ENCODE measurements at places on chromosomes 3 and 15. TPM values are rescaled to one million over a fixed set of nuclear protein-coding genes. Genes with fewer than 3 reads are reported as not detected.
A peak's percentile ranks its signal among the peaks of the same experiment; 100 is the strongest.

DNA sequence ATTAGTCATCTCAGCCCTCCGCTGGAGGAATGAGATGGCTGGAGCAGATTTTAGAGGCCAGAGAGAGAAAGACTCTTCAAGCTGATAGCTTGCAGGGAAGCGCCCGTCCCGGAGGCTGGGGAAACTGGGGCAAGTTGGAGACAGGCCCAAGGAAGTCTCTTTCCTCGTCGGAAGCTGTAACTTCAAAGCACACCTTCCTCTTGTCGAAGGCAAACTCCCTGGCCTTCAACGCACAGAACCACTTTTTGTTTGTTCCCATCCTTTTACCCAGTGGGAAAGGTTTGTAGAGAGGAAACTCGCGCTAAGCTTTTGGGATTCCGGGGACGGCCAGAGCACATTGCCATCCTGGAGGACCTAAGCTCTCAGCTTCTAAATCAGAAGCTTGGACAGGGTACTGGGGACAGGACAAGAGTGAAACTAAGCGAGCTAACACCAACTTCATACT, 900 bp upstream of the EOMES start:
- H3K36me3 ChIP-seq: no peaks in the 10 kb centered on the region
- H3K4me3 ChIP-seq: peak overlapping the region; percentile 63

DNA sequence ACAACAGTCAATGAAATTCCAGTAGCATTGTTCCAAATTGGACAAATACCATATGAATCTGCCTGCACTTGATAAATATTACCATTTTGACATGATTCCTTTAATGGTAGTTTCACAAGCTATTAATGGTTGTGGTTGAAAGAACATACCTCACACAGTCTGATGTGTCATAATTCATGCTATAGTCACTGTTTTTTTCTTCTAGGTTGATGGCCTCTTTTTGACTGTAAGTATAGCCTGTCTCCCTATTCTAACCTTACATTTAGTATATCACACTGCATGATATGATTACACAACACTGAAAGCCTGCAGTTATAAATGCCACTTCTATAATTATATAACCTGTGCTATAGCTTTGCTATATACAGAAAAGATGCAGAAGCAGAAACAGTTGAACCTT, 834.1 kb downstream of the NSUN3 start:
- H3K36me3 ChIP-seq: no peaks in the 10 kb centered on the region
- no peaks in the 10 kb centered on the region for H3K27me3 ChIP-seq
- DNase-seq: no peak
- no peak overlapping the region for H3K27ac ChIP-seq
- H3K4me3 ChIP-seq: no peak overlapping the region

- H3K27ac ChIP-seq: peak overlapping the region; percentile 82
- no peaks in the 10 kb centered on the region for H3K27me3 ChIP-seq
- no peak for DNase-seq
- peaks cover 28% of the 10 kb centered on the region for H3K4me1 ChIP-seq
Measured at GRCh38 chr3:157282261-157283191, 122.6 kb upstream of the CCNL1 start.

- no peak for DNase-seq
- no peaks in the 10 kb centered on the region for H3K36me3 ChIP-seq
- no peak overlapping the region for H3K4me3 ChIP-seq
- H3K4me1 ChIP-seq: no peaks in the 10 kb centered on the region
- H3K27ac ChIP-seq: no peak overlapping the region
Measured at GRCh38 chr15:93771196-93772030, 459.9 kb upstream of the MCTP2 start.

GRCh38 chr15:90469723-90470122, 60.0 kb upstream of the CRTC3 start:
- peaks cover 64% of the 10 kb centered on the region for H3K36me3 ChIP-seq
- H3K27ac ChIP-seq: no peak overlapping the region
- no peak overlapping the region for H3K4me3 ChIP-seq
- no peak for DNase-seq
- H3K4me1 ChIP-seq: peaks cover 12% of the 10 kb centered on the region
- no peaks in the 10 kb centered on the region for H3K27me3 ChIP-seq

GRCh38 chr3:21621181-21621651, 129.8 kb downstream of the ZNF385D start:
- DNase-seq: no peak
- H3K36me3 ChIP-seq: no peaks in the 10 kb centered on the region
- H3K27me3 ChIP-seq: no peaks in the 10 kb centered on the region
- H3K4me1 ChIP-seq: no peaks in the 10 kb centered on the region

DNA sequence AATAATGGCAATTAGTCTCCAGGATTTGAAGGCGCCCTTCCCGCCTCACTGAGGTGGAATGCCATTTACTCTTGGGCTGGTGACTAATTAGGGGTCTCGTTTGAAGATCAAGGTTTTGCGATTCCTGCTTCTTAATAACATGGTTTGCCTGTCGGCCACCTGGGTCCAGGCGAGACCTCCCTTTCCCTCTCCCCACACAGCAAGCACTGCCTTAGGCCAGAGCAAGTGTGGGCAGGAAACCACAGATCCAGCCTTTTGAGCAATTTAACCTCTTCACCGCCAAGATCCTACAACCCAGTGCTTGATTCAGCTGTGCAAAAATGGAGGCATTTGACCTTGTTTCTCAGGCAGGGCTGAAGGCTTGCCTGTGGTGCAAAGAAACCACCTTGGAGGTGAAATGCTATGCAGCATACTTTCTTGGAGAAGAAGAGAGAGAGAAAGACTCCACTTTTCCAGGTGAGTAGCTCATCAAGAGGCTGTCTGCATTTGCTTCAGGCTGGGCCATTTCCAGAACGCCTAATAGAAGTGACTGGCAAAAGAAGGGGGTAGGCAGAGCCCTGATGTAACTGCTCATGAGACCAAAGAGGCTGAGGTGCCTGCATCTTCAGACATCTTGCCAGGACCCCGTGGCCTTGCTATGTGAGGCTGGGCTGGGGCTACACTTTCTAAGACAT, 34.1 kb upstream of the WNT5A start:
- peaks cover under 1% of the 10 kb centered on the region for H3K27me3 ChIP-seq
- no peak for DNase-seq
- H3K27ac ChIP-seq: no peak overlapping the region
- no peak overlapping the region for H3K4me3 ChIP-seq

DNA sequence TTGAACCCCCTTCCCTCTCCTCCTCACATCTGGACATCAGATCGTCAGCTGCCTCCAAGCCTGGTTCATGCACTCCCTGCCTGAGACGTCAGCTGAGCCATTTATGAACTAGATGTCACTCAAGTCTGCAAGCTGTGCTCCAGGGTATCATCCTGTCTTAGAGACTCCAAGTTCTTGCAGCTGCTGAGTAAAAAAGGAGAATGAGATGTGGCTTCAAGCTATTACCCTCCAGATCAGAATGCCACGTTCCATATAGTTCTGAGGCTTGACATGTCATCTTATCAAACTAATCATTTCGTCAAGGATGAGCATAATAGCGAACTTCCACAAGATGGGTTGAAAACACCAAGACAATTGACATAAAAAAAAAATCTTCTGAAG, 766.3 kb downstream of the TBL1XR1 start:
- no peak overlapping the region for H3K27ac ChIP-seq
- no peak overlapping the region for H3K4me3 ChIP-seq
- no peak for DNase-seq
- peaks cover 12% of the 10 kb centered on the region for H3K4me1 ChIP-seq
- no peaks in the 10 kb centered on the region for H3K36me3 ChIP-seq

- H3K27ac ChIP-seq: no peak overlapping the region
- no peak for DNase-seq
- H3K27me3 ChIP-seq: no peaks in the 10 kb centered on the region
- H3K4me3 ChIP-seq: no peak overlapping the region
- H3K36me3 ChIP-seq: no peaks in the 10 kb centered on the region
- peaks cover 20% of the 10 kb centered on the region for H3K4me1 ChIP-seq
Measured at GRCh38 chr3:97089621-97090020, 275.2 kb downstream of the EPHA6 start.

GRCh38 chr15:49327927-49328326, 95.1 kb upstream of the FGF7 start:
- no peak overlapping the region for H3K27ac ChIP-seq
- no peak for DNase-seq
- H3K36me3 ChIP-seq: peaks cover 21% of the 10 kb centered on the region
- H3K27me3 ChIP-seq: no peaks in the 10 kb centered on the region
- H3K4me1 ChIP-seq: no peaks in the 10 kb centered on the region

GRCh38 chr15:92095693-92096092, 242.2 kb downstream of the SLCO3A1 start:
- no peak for DNase-seq
- H3K27me3 ChIP-seq: peaks cover 25% of the 10 kb centered on the region

GRCh38 chr3:160886421-160886820, 130.4 kb downstream of the PPM1L start:
- no peak overlapping the region for H3K4me3 ChIP-seq
- H3K27ac ChIP-seq: no peak overlapping the region
- peaks cover 16% of the 10 kb centered on the region for H3K4me1 ChIP-seq
- H3K27me3 ChIP-seq: no peaks in the 10 kb centered on the region
- H3K36me3 ChIP-seq: no peaks in the 10 kb centered on the region

DNA sequence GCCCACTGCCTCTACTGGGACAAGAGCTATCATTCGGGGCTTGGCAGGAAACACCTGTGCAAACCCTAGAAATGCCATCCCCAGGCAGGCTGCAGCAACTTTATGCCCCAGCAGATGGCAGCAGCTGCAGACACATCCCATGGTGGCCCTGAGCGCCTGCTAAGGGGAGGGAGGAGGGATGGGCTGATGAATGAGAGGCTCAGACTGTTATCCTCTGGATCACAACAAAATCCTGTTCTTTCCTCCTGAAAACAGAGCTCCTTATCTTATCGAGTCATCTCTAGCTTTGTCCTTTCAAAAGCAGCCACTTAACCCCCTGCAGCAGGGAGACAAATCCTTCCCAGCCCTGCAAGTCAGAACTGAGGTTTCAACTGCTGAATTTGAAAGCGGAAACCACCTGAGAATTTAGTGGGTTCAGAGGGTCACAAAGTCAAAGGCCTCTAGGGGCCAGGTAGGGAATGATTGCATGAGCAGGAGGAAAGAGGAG, 90.6 kb upstream of the PROK2 start:
- H3K36me3 ChIP-seq: no peaks in the 10 kb centered on the region
- H3K27ac ChIP-seq: no peak overlapping the region
- H3K4me3 ChIP-seq: no peak overlapping the region
- DNase-seq: peak; percentile 91

- H3K36me3 ChIP-seq: no peaks in the 10 kb centered on the region
- H3K27me3 ChIP-seq: peaks cover 10% of the 10 kb centered on the region
- no peak for DNase-seq
- no peak overlapping the region for H3K27ac ChIP-seq
Measured at GRCh38 chr15:38707802-38708671, 143.4 kb upstream of the RASGRP1 start.

GRCh38 chr3:121223116-121223515, 315.1 kb downstream of the STXBP5L start:
- no peak overlapping the region for H3K4me3 ChIP-seq
- no peaks in the 10 kb centered on the region for H3K36me3 ChIP-seq
- H3K27me3 ChIP-seq: peaks cover 4% of the 10 kb centered on the region
- no peaks in the 10 kb centered on the region for H3K4me1 ChIP-seq

DNA sequence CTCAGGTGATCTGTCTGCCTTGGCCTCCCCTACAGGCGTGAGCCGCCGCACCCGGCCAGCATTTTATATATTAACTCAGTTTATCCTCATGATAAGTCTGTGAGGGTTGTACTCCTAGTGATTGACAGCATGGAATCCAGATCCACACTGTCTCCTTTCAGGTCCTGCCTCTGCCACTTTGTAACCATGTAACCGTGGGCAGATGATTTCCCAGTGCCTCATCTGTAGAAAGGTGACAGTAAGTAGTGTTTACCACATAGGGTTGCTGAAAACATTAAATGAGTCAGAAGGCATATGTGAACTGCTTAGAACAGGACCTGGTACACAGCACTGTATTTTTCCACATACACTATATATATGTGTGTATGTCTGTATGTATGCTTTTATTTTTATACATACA, 2.4 kb downstream of the FYTTD1 start:
- H3K36me3 ChIP-seq: no peaks in the 10 kb centered on the region
- H3K4me1 ChIP-seq: peaks cover 38% of the 10 kb centered on the region
- H3K27me3 ChIP-seq: no peaks in the 10 kb centered on the region
- H3K4me3 ChIP-seq: peak overlapping the region; percentile 72

DNA sequence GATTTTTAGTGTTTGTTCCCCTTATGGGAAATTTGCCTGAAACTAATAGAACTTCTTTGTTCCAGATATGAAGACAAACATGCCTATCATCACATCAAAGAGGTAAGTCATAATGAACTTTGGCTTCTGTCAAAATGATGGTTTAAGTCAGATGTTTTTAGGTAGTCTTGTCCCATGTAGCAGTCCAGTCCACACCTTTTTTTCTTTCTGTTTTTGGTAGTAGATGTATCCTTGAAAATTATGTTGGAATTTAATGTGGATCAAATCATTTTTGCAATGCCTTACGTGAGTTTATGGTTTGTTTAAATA, 12.1 kb downstream of the TSEN2 start:
- DNase-seq: no peak
- peaks cover 23% of the 10 kb centered on the region for H3K36me3 ChIP-seq
- peaks cover 2% of the 10 kb centered on the region for H3K4me1 ChIP-seq
- no peaks in the 10 kb centered on the region for H3K27me3 ChIP-seq
- no peak overlapping the region for H3K27ac ChIP-seq

- no peak overlapping the region for H3K27ac ChIP-seq
- H3K4me3 ChIP-seq: peak overlapping the region; percentile 55
- H3K27me3 ChIP-seq: peaks cover 15% of the 10 kb centered on the region
- H3K36me3 ChIP-seq: no peaks in the 10 kb centered on the region
Measured at GRCh38 chr15:40253167-40253790, 14.4 kb downstream of the PAK6 start.

DNA sequence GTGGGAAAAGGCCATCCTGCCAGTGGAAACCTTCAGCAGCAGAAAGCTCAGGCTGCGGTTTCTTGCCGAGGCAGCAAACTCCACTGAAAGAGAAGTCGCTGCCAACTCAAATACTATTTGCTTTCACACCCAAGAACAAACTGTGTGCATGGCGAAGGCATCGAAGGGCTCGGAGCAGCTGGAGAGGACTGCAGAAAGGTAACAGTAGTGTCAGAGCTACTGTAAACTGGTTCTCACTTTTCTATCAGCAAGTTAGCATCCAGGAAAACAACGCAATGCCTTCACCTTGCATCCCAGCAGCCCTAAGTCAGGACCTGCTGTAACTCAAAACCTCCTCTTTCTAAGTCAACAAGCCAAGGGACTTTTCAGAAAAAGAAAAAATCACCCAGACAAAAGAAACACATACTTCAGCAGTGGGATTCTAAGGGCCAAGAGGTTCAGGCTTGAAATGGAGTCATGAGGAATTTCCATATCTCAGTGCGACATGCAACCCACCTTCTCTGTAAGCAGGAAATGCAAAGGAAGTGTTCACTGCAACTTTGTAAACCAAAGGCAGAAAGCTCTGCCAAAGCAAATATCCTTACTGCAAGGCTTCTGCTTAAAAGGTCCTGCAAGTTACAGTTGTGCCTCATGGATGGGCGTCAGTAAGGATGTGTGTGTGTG, 193.5 kb downstream of the FOXP1 start:
- peak overlapping the region; percentile 85 for H3K27ac ChIP-seq
- H3K36me3 ChIP-seq: peaks cover 5% of the 10 kb centered on the region
- H3K27me3 ChIP-seq: no peaks in the 10 kb centered on the region
- peak overlapping the region; percentile 55 for H3K4me3 ChIP-seq
- peaks cover 58% of the 10 kb centered on the region for H3K4me1 ChIP-seq

GRCh38 chr3:171804618-171805389, 5.5 kb downstream of the PLD1 start:
- H3K4me3 ChIP-seq: peak overlapping the region; percentile 23
- peaks cover 71% of the 10 kb centered on the region for H3K4me1 ChIP-seq
- H3K27ac ChIP-seq: peak overlapping the region; percentile 88
- no peaks in the 10 kb centered on the region for H3K27me3 ChIP-seq
- DNase-seq: no peak
- H3K36me3 ChIP-seq: peaks cover 5% of the 10 kb centered on the region

The VILL gene
- 2.3 TPM for total RNA-seq

The SMCO1 gene
- not detected for total RNA-seq

The THRB gene
- 4.6 TPM for total RNA-seq

The STT3B gene
- 98.7 TPM for total RNA-seq

The FBXL22 gene
- 0.48 TPM for total RNA-seq

The PRC1 gene
- total RNA-seq: 46.4 TPM

The EAF1 gene
- 17.8 TPM for total RNA-seq

The MYO5C gene
- 2.7 TPM for total RNA-seq

The ACAN gene
- total RNA-seq: 11.6 TPM

The SCG5 gene
- total RNA-seq: 0.54 TPM

The DPPA2 gene
- total RNA-seq: not detected

Measured in osteocyte (in vitro differentiated cells).